ENCODE measurements at places on chromosomes 2 and 18.

DNA sequence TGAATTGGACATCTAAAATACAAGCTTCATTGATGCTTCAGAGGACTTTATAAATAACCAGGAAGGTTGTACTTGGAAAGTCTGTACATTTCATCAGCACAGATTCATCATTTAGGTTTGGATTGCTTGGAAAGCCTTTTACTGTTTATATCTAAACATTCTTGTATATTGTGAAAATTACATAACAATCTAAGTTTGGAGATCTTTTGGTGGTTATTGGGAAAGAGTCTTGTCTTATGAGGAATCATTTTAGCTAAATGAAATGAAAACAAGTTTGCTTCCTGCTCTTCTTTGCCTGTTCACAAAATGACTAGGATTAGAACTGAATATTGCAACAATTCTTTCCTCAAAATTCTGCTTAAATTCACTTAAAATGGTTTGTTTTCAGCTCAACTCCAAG is 79.3 kb downstream of the ABI2 start:
- no peak for DNase-seq

DNA sequence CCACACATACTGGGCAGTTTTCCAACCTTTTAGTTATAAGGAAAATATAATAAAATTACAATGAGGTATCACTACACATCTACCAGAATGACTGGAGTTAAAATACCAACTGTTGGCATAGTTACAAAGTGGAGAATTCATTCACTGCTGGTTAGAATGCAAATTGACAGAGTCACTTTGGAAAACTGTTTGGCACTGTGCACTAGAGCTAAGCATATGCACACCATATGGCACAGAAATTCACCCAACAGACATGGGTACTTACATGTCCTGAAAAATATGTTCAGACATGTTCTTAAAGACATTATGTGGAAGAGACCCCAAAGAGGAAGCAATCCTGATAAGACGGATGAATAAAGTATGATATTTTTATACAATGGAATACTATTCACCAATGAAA is 686.1 kb upstream of the RAB6C start:
- DNase-seq = no peak

- peak; percentile 59 for DNase-seq
Measured at GRCh38 chr2:127649684-127650040, 3.7 kb downstream of the GPR17 start.

- DNase-seq = peak; percentile 32
Measured at GRCh38 chr2:15636972-15637785, 45.5 kb downstream of the DDX1 start.

DNA sequence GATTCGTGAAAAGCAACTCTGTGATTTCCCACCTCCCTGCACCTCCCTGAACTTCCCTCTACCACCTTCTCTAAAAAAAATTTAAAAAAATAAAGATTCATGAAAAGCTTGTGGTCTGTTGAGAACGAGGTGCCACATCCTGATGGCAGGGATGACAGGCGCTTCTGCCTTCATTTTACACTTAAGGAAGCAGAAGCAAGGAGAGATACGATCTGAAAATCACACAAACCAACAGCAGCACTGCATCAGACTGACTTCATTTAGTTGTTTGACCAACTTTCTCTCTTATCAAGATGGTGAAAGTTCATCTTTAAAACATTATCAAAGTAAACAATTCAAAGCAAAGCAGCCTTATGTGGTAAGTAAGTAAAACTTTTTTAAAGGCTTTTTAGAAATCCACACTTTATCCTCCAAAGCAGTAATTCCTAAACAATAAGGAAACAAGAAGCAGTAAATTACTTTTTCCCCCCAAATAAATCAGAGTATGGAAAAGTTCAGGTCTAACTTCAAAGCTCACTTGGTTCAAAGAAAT is 15.5 kb downstream of the WDFY1 start:
- no peak for DNase-seq

DNA sequence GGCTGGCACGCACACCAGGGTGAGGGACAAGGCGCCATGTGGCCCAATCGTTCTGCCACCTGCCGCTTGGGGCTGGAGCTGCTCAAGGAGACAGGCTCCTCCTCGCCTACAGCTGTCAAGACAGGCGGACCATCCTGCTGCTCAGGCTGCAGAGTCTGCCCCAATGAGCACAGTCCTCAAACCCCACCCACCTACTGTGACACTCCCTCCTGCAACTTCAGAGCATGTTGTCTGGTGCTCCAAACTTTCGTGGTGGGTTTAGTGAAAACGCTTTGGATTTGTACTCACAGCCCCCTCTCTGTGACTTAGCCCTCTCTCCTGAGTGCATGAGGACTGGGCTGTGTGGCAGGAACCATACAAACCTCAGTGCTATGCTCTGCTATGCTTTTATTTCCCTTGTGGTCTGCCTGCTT is 23.2 kb upstream of the SLC35F6 start:
- DNase-seq = no peak

- DNase-seq = peak; percentile 5
Measured at GRCh38 chr2:47038656-47039488, 116.2 kb downstream of the STPG4 start.

GRCh38 chr18:57801325-57801724 is 1.8 kb downstream of the ATP8B1 start:
- DNase-seq = no peak

DNA sequence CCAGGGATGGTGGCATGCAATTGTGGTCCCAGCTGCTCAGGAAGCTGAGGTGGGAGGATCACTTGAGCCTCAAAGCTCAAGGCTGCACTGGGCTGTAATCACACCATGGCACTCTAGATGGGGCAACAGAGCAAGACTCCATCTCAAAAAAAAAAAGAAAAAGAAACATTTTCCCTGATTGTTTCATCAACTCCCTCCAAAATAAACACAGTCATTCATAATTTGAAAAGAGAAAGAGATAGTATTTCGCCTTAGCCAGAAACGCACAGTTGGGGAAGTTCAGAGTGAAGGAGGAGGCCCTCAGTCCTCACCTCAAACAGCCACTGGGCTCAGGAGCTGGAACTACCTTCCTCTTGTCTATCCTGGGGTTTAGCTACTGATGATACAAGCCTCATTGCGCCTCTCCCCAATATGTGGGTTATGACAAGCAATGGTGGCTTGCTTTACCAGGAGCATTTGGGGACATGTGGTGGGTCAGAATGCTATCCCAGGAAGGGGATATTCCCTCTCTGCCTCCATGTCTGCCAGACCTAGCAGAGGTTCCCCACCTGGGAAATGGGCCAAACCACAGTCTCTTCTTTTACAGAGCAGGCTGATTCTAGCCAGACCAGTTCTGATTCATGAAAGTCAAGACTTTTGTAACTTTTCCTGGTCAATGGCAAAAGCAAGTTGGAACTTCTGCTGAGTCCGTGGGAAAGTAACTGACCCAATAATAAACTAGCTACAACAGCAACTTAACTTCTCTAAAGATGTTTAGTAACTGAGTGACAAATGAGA is 22.2 kb upstream of the TMEM87B start:
- no peak for DNase-seq

DNA sequence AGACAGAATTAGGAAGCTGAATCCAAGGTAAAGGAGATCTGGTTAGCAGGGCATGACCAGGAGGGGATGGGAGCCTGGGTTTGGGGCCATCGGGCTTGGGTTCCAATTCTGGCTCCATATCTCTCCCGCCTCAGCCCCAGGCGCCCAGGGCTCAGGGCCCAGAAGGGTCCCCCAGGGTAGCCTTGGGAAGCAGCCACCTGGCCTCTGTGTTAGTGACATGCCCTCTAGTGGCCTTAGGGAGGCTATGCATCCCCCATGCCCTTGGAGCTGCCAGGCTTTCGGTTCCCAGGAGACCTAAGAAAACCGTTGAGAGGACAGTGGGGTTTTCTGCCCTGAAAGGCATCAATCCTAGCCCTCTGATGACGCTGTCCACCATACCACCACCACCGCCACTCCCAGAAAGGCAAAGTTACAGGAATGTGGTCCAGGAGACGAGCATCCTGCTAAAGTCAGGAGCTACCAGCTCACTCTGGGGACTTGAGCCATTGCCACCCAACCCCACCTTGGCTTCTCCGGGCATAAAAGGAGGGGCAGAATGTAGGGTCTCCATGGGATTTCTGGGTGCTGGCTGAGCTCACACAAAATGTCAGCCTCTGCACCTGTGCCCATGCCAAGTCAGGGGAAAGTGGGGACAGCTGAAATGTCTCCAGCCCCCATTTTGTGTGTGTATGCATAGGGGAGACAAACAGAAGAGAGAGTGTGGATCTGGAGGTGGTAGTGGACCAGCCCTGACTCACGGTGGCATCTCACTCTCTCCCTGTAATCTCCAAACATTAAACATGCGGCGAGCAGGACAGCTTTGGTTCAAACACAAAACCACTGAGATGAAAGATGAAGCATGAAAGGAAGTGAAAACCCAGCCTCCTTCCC is 56.5 kb downstream of the EMX1 start:
- peak; percentile 15 for DNase-seq

- no peak for DNase-seq
Measured at GRCh38 chr2:2791031-2791430, 460.0 kb upstream of the MYT1L start.

All from stimulated activated CD4-positive, alpha-beta T cell treated with anti-CD3 and anti-CD28 coated beads, Interleukin-15, amount 100 ng/mL, for 48 hours (primary cell).